ENCODE measurements at places on chromosomes 1 and 21.

DNA sequence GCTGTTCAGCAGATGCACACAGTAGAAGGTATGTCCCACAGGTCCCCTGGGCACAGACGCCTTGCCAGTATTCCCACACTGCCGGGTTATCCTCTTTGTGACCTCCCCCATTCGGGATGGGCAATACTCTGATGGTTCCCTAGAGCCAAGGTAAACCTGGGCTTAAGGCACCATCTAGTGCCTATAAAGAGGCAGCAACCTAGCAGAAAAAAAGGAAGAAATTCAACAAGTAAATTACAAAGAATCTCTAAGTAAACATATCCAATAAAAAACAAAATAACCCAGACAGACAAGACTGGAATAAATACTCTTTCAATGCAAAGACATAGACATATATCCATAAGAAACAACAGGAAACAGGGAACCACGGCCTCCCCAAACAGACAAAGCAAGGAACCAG lies 39.4 kb downstream of the HSF2BP start:
- no peak for DNase-seq

- DNase-seq = no peak
These were observed 5.0 kb downstream of the TRIT1 start for GRCh38 chr1:39877980-39878956.

DNA sequence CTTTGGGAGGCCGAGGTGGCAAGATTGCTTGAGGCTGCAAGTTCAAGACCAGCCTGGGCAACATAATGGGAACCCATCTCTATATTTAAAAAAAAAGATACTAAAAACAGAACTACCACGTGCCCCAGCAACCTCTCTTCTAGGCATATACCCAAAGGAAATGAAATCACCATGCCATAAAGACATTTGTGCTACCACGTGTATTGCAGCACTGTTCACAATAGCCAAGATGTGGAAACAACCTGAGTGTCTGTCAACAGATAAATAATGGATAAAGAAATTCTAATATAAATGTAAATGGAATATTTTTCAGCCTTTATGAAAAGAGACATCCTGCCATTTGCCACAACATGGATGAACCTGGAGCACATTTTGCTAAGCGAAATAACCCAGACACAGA lies 128.6 kb downstream of the PCNX2 start:
- no peak for DNase-seq

GRCh38 chr1:150109586-150109985 lies 40.1 kb upstream of the PLEKHO1 start:
- DNase-seq = no peak

- no peak for DNase-seq
These were observed 9.2 kb downstream of the BACH1 start for GRCh38 chr21:29307718-29308455.

- DNase-seq = no peak
These were observed 39.1 kb downstream of the KCNJ6 start for GRCh38 chr21:37877171-37877570.

GRCh38 chr1:210428696-210429095 lies 100.0 kb downstream of the HHAT start:
- DNase-seq = no peak

DNA sequence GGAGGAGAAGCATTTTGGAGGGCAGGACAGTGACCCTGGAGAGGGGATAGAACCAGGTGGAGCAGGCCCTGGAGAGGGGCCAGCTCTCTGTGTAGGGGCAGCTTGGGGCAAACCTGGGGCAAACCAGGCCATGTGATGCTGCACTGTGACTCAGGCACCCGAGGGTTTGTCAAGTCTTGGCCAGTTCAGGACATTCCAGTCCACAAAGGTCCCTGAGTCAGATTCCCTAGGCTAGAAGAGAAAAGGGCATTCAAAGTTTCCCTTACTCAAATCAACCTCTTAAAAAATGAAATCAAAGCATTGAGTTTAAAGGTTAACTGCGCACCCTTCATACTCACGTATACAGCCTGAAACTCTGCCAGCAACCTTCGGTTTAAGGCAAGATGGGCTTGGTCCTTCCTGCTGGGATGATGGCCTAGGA lies 25.2 kb upstream of the PLA2G2C start:
- DNase-seq = no peak

DNA sequence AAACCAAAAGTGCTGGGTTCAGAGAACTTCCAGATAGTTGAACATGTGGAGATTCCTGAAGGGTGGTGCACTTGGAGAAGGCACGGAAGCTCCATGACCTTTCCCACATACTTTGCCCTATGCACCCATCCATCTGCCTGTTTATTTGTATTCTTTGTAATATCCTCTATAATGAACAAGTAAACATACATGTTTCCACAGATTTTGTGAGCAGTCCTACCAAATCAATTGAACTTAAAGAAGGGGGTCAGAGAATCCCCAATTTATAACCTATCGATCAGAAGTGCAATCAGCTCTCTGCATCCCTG lies 121.4 kb downstream of the ADSS2 start:
- no peak for DNase-seq

GRCh38 chr1:235782601-235783000 lies 84.1 kb downstream of the LYST start:
- no peak for DNase-seq

GRCh38 chr1:31843506-31843905 lies 27.7 kb upstream of the SPOCD1 start:
- DNase-seq = no peak

- DNase-seq = no peak
These were observed 5.6 kb downstream of the BSDC1 start for GRCh38 chr1:32388641-32389040.

- no peak for DNase-seq
These were observed 5.6 kb downstream of the BTBD8 start for GRCh38 chr1:92085727-92086126.

DNA sequence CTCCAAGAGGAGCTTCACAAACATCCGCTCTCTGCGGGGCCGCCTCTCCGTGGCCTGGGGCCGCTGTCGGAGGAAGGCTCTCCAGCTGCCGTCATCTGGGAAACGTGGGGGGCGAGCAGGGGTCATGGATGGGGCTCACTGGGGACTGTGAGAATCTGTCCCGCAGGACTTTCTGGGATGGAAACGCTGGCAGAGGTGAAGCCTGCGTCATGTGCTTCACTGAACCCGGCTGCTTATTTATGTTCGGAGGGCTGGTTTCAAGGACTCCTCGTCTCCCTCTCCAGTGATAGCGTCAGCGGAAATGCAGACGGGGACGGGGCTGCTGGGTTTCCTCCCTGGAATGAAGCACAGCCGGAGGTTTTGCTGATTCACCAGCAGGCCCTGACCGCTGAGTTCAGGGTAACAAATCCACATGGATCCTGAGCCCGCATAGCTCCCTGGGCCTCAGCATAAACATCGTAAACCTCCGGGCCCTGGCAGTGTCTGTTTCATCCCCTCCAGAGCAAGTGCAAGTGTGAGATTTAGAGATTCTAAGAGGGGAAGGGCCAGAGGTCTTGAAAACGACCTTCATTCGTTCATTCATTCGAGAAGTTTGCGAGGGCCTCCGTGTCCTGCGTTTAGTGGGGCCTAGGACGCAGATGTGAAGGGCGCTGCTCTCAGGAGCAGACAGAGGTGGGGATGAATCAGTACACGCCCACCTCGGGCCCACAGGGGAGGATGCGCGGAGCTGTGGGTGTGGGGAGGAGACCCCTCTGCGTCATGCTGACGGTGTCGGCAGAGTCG lies 7.0 kb upstream of the POFUT2 start:
- DNase-seq = no peak

- DNase-seq = no peak
These were observed 55.1 kb downstream of the RBM11 start for GRCh38 chr21:14271053-14271452.

- DNase-seq = peak; percentile 72
These were observed 32.6 kb upstream of the SPOCD1 start for GRCh38 chr1:31848381-31848897.

GRCh38 chr1:207603777-207604176 lies 41.2 kb upstream of the CR1L start:
- no peak for DNase-seq

GRCh38 chr1:15975358-15975804 lies 520 bp downstream of the ZBTB17 start:
- peak; percentile 53 for DNase-seq

GRCh38 chr1:30405081-30405480 lies 318.3 kb downstream of the MATN1 start:
- DNase-seq = no peak

DNA sequence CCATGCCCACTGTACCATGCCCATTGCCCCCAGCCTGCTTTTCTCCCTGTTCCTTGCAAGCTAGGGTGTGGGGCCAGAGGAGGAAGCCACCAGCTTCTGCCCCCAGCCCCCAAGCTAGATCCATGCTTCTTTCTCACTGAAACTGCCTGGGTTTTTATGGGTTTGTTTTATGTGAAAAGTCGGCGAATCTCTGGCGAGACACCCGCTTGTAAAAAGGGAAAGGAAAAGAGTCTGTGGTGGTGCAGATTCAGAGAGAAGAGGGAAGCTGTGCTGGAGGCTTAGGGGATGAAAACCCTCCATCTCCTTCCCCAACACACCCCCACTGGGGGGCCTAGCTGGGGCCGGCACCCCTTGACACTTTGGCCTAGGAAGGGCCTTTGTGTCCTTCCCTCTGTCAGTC lies 26.2 kb downstream of the GRHL3 start:
- no peak for DNase-seq

GRCh38 chr1:21574466-21575151 lies 65.4 kb downstream of the ALPL start:
- no peak for DNase-seq

DNA sequence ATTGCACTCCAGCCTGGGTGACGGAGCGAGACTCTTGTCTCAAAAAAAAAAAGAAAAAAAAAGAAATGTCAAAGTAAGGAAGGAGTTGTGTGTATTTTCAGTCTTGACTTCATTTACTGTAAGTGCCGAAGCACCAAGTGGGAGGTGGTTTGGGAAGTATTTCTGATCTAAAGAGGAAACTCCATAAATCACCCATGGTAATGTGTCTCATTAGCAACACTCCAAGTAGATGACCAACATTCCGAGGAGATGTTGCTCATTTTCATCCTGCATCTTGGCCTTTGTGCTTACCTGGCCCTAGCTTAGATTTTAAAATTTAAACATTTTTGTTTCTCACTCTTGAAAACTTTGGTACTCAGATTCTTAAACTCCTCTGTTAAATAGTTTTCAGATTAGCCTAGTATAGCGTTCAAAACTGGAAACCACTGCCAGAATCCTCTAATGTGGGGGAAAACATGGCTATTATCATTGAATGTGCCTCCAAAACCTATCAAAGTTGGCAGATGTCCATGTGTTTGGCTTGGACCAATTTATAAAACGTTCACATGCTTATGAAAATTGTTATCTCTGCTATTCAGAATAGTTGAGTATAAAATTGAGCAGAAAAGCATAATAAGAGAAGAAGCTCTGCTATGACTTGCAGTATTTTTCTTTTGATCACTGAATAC lies 110.4 kb downstream of the NFIA start:
- DNase-seq = no peak

DNA sequence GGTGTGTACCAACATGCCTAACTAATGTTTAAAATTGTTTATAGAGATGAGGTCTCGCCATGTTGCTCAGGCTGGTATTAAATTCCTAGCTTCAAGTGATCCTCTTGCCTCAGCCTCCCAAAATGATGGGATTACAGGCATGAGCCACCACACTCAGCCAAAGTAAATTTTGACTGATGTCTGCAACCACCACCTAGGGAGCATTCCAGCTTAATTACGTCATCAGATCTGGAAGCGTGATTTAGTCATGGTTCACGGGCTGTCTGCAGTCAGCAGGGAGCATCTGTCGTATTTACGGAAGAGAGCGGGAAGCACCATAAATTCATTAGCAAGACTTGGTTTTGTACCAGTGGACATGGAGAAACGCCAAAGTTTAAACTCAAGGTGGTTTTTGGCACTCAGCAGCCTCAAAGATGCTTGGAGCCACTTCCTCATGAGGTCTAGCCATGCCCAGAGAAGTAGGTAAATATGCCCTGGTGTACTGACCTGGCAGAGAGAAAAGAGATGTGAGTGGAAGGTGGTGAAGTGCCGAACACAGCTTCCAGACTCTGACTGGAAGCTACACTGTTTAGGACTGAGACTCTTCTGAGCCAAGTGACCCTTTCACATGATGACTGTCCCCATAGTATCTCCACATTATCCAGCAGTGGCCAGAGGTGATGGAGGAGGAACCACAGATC lies 60.8 kb upstream of the SLC35F3 start:
- no peak for DNase-seq

GRCh38 chr1:230977761-230978490 lies 735 bp downstream of the TTC13 start:
- DNase-seq = peak; percentile 16

DNA sequence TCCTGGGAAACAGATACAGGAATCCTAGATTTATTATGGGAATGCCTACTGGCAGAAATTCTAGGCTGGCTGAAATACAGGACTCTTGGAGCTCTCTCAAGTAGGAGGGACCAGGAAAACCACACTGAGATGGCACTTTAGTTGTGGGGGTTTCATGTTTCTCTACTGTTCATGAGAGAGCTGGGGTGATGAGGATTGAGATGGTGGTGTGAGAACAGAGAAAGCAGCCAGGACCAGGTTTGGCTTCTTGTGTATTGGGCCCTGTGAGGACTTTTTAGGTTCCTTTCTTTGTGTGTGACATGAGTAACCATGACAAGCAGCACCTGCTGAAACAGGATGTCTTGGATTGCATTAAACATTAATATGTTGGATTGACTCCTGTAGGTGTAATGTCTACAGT lies 4.9 kb downstream of the ARID1A start:
- DNase-seq = no peak

- peak; percentile 93 for DNase-seq
These were observed 26.3 kb downstream of the ZBTB17 start for GRCh38 chr1:15949453-15950245.

- DNase-seq = no peak
These were observed 30.2 kb downstream of the OPTC start for GRCh38 chr1:203524152-203524551.

- DNase-seq = peak; percentile 22
These were observed 101.1 kb upstream of the SOD1 start for GRCh38 chr21:31558189-31558961.

DNA sequence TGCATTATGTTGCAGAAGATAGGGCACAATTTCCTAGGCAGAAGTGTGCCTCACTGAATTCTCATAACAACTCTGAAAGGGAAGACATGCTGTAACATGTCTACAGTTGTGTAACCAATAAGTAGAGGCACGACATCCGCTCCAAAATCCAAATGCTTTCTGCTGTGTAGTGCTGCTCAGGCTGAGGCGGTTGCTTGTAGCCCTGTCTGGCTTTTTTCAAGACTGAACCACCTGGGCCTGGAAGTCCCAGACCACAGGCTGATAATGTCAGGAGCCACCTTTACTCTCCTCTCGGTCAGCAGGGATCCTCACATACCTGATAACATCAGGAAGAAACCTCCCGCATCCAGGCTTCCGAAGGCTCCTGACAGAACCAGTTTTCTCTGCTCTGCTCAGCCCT lies 10.9 kb downstream of the AKNAD1 start:
- no peak for DNase-seq

- no peak for DNase-seq
These were observed 202.6 kb downstream of the APP start for GRCh38 chr21:25967901-25968438.

- no peak for DNase-seq
These were observed 41.8 kb downstream of the NTPCR start for GRCh38 chr1:232992227-232992626.

GRCh38 chr21:15209224-15209623 lies 144.4 kb upstream of the NRIP1 start:
- no peak for DNase-seq

- no peak for DNase-seq
These were observed 191.2 kb upstream of the GREM2 start for GRCh38 chr1:240803151-240803550.

- DNase-seq = no peak
These were observed 50.8 kb upstream of the COL24A1 start for GRCh38 chr1:86207323-86207722.

All from T-helper 1 cell (primary cell).